ENCODE measurements at places on chromosomes 13 and 19.

DNA sequence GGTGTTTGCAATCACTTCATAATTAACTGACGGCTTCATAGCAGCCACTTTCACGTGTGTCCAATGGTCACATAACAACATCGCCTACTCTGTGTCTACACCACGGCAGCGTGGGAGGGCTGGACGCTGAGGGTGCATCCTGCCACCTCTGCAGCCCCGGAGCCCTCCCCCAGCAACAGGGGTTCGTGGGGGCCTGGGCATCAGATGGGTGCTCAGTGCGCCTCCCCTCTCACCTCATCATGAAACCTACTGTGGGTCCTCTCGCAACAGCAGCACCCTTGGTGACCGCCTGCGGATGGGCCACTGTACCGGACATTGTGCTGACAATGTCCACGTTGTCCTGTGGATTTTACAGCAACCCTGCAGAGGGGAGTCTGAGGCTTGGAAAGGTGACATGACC lies 193.5 kb downstream of the UQCRFS1 start:
- DNase-seq: no peak

- DNase-seq: no peak
Observed at GRCh38 chr13:95279016-95279415, 22.2 kb downstream of the ABCC4 start.

DNA sequence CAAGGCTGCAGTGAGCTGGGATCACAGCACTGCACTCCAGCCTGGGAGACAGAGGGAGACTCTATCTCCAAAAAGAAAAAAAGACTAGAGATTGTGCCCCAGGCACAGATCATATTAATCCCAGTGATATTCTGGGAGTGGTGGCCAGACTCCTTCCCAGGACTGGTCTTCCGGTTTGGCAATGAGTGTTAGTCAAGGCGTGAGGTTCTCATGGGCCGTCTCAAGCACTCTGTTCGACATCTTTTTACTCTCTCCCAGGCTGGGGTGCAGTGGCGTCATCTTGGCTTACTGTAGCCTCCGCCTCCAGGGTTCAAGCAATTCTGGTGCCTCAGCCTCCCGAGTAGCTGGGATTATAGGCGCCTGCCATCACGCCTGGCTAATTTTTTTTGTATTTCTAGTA lies 5.3 kb upstream of the DPRX start:
- DNase-seq: no peak

- peak; percentile 64 for DNase-seq
Observed at GRCh38 chr19:3176715-3177501, 1.7 kb upstream of the S1PR4 start.

- DNase-seq: no peak
Observed at GRCh38 chr13:65677906-65678305, 1552.2 kb downstream of the PCDH9 start.

- DNase-seq: peak; percentile 72
Observed at GRCh38 chr19:7197119-7197759, 97.0 kb downstream of the INSR start.

GRCh38 chr13:113397608-113398425 lies 33.9 kb upstream of the GRTP1 start:
- DNase-seq: no peak

GRCh38 chr13:28325022-28325421 lies 169.9 kb downstream of the FLT1 start:
- DNase-seq: no peak

DNA sequence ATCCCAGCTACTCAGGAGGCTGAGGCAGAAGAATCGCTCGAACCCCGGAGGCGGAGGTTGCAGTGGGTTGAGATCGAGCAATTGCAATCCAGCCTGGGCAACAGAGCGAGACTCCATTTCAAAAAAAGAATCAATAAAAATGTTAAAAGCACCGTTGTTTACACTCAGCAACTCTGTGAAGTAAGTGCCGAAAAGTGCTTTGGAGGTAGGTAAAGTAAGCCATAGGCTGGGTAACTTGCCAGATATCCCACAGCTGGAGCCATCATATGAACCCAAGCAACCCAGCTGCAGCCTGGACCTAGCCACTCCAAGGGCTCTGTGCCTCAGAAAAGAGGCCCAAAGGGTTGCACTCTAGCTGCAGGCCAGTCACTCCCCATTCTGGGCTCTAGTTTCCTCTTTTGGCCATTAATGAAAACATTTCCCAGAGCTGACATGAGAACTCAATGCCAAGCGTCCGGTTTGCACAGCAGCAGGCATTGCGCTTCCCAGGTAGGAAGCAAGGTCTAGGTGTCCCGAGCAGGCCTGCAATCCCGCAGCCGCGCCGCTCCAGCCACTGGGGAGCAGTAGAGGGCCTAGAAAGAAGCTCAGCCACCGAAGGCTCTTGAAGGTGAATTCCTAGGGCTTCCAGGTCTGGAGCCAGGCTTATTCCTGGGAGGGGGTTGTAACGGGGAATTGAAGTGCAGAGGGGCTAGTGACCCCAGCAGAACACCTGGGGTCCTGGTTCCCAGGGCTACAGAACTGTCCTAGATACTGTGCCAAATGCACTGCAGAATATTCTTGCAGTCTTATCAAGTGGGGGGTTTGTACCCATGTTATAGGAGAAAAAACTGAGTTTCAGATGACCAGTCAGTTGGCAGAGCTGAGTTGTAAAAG lies 4.1 kb upstream of the CD79A start:
- peak; percentile 55 for DNase-seq

DNA sequence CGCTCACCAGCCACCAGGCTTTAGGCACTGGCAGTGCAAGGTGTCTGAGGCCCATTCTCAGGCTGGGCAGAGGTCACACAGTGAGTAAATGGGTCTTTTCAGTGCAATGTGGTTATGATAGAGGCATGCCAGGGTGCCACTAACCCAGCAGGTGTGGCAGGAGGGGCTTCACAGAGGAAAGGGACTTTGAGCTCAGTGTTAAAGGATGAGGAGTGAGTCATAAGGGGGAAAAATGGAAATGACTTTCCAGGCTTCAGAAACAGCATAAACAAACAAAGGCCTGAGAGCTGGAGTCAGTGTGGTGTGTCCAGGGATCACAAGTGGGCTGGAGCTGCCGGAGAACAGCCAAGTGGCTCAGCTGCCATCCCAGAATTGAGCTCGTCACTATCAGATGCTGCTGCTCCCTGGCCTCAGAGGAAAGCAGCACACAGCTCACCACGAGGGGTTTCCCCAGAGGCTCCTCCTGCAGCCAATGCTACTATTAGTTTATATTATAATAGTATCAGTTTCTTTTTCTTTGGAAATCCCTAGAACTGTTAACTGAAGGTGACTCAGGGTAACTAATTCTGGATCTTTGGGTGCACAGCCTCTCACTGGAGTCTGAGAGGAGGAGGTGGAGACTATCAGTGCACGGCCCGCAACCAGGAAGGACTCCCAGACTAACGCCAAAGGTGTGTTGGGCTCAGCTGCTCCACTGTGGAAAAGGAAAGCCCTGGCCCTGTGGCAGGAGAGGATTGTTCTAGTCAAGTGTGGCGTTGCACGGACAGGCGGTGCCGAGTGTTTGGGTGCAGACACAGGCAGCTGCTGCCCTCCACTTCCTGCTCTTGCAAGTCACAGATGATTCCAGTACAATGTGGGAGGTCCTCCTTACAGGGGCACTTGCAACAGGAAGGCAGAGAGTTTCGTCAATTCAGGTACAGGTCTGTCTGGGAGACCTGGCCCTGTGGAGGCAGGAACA lies 39.5 kb downstream of the DHRS12 start:
- DNase-seq: no peak

- DNase-seq: no peak
Observed at GRCh38 chr19:21147540-21147939, 5.7 kb downstream of the ZNF431 start.

DNA sequence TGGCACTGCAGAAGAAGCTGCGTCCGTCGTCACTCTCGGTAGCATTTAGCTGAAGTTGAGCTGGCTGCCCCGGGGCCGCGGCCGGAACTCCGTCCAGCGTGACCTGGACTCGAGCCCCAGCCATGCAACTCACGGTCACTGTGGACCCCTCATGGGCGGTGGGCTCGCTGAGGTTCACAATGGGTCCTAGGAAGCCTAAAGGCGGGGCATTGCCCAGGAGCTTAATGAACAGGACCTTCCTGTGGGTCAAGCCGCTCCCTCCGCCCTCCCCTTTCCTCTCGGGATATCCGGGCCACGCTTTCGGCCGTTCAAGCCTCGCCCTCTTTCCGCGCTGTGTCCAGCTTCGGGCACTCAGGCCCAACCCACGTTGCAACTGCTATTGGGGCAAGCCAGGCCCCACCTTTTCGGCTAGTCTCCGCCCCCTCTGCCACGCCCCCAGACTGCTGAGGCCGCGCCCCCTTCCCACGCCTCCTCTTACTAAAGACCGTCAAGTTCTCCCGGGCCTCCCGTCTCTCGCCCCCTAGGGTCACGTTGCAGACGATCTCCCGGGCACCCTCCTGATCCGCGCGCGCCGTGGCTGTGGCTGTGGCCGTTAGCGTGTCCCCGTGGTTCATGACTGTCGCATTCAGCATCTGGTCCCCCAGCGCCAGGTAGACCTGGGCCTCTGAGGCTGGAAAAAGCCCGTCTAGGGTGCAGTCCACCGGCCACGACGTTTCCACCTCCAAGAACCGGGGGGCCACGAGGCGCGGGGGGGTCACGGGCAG lies 1.4 kb upstream of the RAVER1 start:
- no peak for DNase-seq

- no peak for DNase-seq
Observed at GRCh38 chr19:35959968-35960320, 23.8 kb downstream of the LRFN3 start.

DNA sequence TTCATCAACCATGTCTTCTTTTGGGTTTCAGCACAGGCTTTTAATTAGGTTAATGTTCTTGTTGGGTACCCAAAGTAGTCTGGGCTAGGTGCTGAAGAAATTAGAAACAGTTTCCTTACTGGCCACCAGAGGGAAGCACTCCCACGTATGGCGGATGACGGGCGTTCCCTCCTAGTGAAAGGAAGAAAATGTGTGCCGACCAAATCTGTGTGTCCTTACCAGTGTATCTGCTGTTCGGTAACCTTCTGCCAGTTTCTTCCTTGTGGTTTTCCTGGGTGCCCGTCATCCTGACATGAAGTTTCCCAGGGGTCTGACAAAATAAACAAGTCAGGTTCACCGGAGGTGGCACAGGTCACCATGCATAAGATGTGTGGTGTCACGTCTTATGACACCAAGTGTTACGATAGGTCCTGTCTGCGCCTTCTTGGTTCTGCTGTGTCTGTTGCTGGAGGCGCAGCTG lies 6.0 kb upstream of the WDR88 start:
- peak; percentile 25 for DNase-seq

DNA sequence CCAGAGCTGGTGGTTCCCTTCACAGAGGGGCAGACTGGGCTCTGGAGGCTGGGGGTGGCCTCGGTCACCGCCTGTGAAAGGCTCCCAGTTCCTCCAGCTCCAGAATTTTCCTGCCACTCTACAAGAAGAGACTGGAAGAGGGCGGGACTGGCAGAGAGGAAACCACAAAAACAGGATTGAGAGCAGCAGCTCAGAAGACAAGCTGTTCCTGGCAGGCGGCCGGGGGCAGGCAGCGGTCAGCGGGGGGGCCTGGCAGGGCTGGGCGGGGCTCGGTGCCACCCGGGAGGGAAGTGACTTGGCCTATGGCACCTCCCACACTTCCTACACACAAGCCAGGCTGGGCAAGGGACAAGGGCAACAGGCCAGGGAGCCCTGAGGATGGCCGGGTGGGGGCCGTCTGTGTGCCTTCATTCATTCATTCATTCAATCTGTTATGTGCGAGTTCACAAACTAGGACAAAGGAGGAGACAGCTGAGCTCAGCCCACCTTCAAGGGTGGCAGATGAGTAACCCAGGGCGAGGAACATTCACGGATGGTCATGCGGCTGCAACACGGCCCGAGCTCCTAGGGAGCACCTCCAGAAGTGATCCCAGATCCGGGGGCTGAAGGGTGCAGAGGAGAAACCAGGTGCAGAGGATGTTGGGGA lies 16.9 kb upstream of the BTBD2 start:
- no peak for DNase-seq

GRCh38 chr13:34513526-34513925 lies 428.5 kb upstream of the NBEA start:
- DNase-seq: no peak

DNA sequence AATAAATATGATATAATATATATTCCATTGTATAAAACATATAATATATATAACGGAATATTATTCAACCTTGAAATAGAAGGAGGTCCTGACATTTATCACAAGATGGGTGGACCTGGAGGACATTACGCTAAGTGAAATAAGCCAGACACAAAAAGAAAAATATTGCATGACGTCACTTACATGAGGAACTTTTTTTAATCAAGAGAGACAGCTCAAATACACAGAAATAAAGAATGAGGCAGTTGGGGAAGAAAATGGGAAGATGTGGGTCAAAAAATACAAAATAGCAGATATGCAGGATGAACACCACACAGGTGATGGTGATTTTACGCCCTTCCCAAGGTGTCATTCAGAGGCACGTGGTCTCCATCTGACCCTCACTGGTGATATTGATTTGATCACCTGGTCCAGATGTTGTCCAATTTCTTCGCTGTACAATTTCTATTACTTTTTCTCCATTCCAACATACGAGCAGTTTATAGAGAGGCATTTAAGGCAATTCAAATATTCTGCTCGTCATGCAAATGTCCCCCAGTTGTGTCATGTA lies 513 bp upstream of the ZNF317 start:
- DNase-seq: no peak

DNA sequence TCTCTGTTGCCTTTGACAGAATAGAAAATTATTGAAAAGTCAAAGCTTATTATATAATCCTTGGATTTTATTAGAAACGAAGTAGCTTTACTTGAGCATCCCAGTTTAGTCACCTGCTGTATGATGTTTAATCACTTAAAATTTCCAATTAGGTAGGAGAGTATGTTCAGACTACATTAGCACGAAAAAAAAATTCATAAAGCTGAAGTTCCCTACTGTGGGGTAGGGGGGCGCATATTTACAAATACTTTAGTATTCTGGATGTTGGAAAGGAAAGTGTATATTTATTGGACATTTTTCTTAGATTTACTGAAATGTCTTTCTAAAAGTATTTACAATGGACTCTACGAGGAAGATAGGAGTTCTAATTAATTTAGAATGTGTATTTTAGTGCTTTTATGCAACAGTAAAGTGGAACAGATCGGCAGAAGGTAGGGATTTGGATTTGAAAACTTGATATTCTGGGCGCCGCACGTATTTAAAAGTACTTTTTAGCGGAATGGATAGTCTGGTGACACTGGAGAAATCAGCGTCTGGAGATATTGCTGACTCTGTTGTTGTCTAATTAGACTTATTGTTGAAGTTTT lies 1.9 kb downstream of the CDK8 start:
- no peak for DNase-seq

- no peak for DNase-seq
Observed at GRCh38 chr19:37148214-37148613, 24.3 kb downstream of the ZNF585A start.

- no peak for DNase-seq
Observed at GRCh38 chr13:66965181-66965580, 265.0 kb downstream of the PCDH9 start.

- DNase-seq: no peak
Observed at GRCh38 chr13:24271231-24271600, 38.2 kb upstream of the C1QTNF9 start.

DNA sequence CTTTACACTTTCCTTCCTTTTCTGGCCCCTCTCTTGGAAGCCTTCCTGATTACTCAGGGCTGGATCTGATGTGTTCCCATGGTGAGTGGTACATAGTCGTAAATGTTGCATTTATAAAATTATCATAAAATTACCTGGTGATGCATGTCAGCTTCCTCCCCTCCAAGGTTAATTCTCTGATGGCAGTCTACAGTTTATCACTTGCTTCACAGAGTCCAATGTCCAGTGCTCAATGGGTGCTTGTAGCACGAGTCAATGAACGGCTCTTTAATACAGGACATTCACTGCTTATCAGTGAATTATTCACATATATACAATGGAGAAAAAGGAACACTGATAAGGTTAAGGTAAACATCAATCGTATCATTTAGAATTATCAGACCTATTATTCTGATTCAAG lies 27.0 kb upstream of the OXGR1 start:
- no peak for DNase-seq

All from stimulated activated CD8-positive, alpha-beta memory T cell treated with anti-CD3 and anti-CD28 coated beads, Interleukin-2, amount 100 ng/mL, for 1 hour (primary cell).